ENCODE measurements at places on chromosomes 12 and 14.

GRCh38 chr14:99430491-99430890, 50.2 kb downstream of the SETD3 start:
- DNase-seq, result no peak

GRCh38 chr14:71339650-71340415, 432.6 kb downstream of the PCNX1 start:
- DNase-seq, result no peak

DNA sequence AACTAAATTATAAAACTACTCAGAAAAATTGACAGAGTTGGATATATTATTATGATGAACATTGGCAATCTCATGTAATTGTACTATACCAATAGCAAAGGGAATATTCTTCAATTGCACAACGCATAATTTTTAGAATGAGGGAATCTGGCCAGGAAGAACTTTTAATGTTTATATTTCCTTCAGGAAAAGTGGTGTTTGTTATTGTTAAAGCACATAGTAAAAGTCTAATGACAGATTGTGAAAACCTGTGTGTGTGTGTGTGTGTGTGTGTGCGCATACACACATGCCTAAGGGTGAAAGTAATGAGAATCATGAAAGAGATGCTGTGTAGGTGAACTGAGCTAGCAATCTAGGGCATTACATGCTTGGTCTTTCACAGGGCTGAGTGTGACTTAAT, 877.7 kb downstream of the SLC6A15 start:
- DNase-seq, result no peak

GRCh38 chr14:26454105-26454504, 143.7 kb downstream of the NOVA1 start:
- DNase-seq, result no peak

DNA sequence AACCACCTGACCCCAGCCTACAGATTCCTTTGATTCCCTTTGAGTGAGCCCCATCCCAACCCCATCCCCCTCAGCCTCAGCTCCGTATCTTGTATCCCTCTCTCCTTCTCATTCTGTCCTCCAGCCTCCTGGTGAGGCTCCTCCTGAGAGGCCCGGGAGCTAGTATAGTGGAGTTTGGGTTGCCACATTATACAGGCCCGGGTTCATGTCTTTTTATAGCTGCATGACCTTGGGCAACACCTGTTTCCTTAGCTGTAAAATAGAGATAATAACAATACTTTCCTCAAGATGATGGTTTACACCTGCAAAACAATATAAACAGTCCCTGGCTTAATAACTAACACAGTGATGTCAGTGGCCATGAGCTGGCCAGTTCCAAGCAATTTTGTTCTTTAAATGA, 89.8 kb downstream of the STAB2 start:
- DNase-seq, result no peak

- no peak for DNase-seq
Measured at GRCh38 chr12:75135026-75135425, 74.6 kb downstream of the KCNC2 start.

Data from dorsolateral prefrontal cortex (tissue), 122 donors.